ENCODE measurements at places on chromosomes 5 and 9.

- DNase-seq: no peak
Observed at GRCh38 chr5:522116-522515, 2.1 kb downstream of the SLC9A3 start.

DNA sequence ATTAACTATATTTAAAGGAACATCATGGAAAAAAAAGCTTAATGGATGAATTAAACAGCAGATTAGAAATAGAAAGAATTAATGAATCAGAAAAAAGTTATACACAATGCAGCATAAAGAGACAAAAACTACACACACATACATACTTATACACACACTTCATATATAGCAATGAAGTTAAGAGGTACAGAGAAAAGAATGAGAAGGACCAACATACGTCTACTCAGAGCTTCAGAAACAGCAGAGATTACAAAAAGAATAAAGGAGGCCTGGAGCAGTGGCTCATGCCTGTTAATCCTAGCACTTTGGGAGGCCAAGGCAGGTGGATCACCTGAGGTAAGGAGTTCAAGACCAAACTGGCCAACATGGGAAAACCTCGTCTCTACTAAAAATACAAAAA lies 133.9 kb upstream of the TNPO1 start:
- no peak for DNase-seq

GRCh38 chr9:1707291-1707690 lies 307.9 kb upstream of the SMARCA2 start:
- DNase-seq: peak; percentile 24

- no peak for DNase-seq
Observed at GRCh38 chr5:156340893-156341292, 13.9 kb downstream of the SGCD start.

- no peak for DNase-seq
Observed at GRCh38 chr5:59275170-59275509, 618.4 kb downstream of the PDE4D start.

DNA sequence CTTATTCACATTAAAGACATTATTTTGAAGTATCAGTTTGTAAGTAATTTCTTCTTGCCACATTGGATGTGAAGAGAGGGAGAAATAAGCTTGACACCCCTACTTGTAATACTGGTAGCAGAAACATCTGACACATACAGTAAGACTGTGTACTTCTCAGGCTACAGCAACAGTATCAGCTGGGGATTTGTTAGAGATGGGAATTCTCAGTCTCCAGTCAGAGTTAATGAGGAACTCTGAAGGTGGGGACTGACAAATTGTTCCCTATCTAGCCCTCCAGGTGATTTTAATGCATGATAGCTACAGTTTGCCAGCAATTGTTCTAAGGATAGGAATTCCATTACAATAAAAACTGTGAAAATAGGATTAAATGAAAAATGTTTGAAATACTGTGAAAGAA lies 524.8 kb downstream of the PRR16 start:
- no peak for DNase-seq

GRCh38 chr9:125460346-125460745 lies 198.7 kb downstream of the GAPVD1 start:
- DNase-seq: no peak

- no peak for DNase-seq
Observed at GRCh38 chr5:138972836-138973235, 97.7 kb upstream of the LRRTM2 start.

GRCh38 chr9:124506433-124506832 lies 766 bp downstream of the NR5A1 start:
- DNase-seq: no peak

GRCh38 chr5:90645024-90645610 lies 86.5 kb downstream of the ADGRV1 start:
- DNase-seq: peak; percentile 41

GRCh38 chr9:88378317-88378716 lies 9.9 kb upstream of the SPIN1 start:
- DNase-seq: no peak

GRCh38 chr9:27053369-27054022 lies 48.0 kb upstream of the LRRC19 start:
- no peak for DNase-seq

GRCh38 chr5:170256571-170256970 lies 23.8 kb downstream of the C5orf58 start:
- DNase-seq: no peak

DNA sequence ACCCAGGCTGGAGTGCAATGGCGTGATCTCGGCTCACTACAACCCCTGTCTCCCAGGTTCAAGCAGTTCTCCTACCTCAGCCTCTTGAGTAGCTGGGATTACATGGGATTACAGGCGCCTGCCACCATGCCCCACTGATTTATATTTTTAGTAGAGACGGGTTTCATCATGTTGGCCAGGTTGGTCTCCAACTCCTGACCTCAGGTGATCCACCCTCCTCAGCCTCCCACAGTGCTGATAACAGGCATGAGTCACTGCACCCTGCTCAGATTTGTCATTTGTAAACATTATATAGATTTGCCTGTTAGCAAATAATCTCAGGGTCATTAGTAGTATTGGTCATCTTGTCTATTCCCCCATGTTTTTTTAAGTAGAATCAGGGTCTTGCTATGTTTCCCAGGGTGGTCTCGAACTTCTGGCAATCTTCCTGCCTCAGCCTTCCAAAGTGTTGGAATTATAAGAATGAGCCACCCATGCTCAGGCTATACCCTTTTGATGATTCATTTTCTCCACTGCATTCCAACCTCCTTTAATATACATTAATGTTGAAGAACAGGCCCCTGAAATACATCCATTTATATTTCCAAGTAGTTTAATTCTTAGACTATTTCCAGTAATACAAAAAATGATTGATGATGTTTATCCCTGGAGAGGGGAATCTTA lies 17.3 kb downstream of the CENPH start:
- no peak for DNase-seq

GRCh38 chr5:62432621-62433064 lies 20.1 kb downstream of the IPO11 start:
- no peak for DNase-seq

DNA sequence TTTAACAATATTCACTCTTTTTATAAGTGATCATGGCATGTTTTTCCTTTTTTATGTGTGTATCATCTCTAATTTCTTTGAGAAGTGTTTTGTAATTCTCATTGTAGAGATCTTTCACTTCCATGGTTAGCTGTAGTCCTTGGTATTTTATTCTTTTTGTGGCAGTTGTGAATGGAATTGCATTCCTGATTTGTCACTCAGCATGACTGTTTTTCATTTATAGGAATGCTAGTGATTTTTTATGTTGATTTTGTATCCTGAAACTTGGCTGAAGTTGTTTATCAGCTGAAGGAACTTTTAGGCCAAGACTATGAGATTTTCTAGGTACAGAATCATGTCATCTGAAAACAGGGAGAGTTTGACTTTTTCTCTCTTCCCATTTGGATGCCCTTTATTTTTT lies 13.1 kb upstream of the SPINK13 start:
- DNase-seq: no peak

- DNase-seq: no peak
Observed at GRCh38 chr9:81423589-81424326, 265.6 kb downstream of the TLE1 start.

GRCh38 chr5:82987188-82987587 lies 90.0 kb downstream of the TMEM167A start:
- DNase-seq: no peak

DNA sequence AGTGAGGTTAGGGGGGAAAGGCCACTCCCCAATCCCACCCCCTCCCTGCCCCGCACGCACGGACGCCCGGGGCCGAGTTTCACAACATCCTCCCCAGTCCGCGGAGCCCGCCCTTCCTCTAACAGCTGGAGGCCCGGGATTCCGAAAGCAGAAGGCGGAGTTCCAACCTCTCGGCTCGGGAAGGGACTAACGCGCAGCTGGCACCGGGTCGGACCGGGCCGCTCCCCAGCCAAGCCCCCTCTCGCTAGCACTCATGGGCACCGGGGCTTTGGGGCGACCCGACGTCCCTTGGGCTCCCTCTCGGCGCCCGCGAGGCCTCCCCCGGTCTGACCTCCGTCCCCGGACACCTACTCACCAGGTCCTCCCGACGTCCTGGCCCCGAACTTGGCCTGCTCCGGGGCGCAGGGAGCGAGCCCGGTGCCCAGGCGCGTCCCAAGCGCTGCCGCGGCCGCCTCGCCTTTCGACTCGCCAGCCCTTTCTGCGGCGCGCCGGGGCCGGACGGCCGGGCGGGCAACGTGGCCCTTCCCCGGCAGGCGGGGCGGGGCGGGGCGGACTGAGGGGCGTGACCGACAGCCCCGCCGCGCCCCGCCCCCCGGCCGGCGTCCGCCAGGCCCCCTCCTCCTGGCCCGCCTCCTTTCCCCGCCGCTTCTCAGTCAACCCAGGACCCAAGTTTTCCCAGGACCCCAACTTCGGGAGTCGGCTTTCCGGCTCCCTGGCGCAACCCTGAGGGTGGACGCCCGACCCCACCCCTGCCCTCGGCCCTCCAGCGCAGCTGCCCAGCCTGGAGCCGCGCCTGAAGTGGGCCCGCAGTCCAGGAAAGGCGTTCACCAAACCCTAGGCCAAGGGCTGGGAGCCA lies at the start of gene MGAT1:
TSS of gene MGAT1 (minus strand) at position 482 of the 856 bp plus-strand sequence. CDS start 9,835 bp downstream, outside the sequence.
- DNase-seq: peak; percentile 74

- no peak for DNase-seq
Observed at GRCh38 chr9:131589124-131589711, 43.9 kb downstream of the PRRT1B start.

- no peak for DNase-seq
Observed at GRCh38 chr9:699396-699795, 142.1 kb upstream of the DMRT1 start.

GRCh38 chr5:23507278-23507685 lies at the start of gene PRDM9:
TSS of gene PRDM9 (plus strand) at chr5:23507609. CDS start at chr5:23509034, 1,425 bp downstream.
- DNase-seq: peak; percentile 76

Measured in kidney tubule cell (primary cell).